Sciatic nerve (tissue), 2 donors: ENCODE measurements at places on chromosomes 11 and 22. TPM values are rescaled to one million over a fixed set of nuclear protein-coding genes. Genes with fewer than 3 reads are reported as not detected.

GRCh38 chr22:22037229-22037628, 54.6 kb upstream of the TOP3B start:
- DNase-seq = no peak

- peak; percentile 27 for DNase-seq
Measured at GRCh38 chr11:73193251-73194033, 24.6 kb upstream of the P2RY2 start.

- DNase-seq = no peak
Measured at GRCh38 chr22:46588279-46589140, 31.7 kb upstream of the GRAMD4 start.

GRCh38 chr11:103295704-103296103, 186.5 kb downstream of the DYNC2H1 start:
- DNase-seq = no peak

- peak; percentile 73 for DNase-seq
Measured at GRCh38 chr22:29311464-29312217, 3.9 kb downstream of the RASL10A start.

- no peak for DNase-seq
Measured at GRCh38 chr22:47695176-47695575, 932.7 kb downstream of the TBC1D22A start.

GRCh38 chr22:44031158-44031952, 7.3 kb downstream of the PARVB start:
- no peak for DNase-seq

GRCh38 chr11:118200901-118201680, 23.7 kb downstream of the JAML start:
- DNase-seq = no peak

GRCh38 chr11:62539238-62539925, 7.2 kb downstream of the AHNAK start:
- DNase-seq = peak; percentile 82

DNA sequence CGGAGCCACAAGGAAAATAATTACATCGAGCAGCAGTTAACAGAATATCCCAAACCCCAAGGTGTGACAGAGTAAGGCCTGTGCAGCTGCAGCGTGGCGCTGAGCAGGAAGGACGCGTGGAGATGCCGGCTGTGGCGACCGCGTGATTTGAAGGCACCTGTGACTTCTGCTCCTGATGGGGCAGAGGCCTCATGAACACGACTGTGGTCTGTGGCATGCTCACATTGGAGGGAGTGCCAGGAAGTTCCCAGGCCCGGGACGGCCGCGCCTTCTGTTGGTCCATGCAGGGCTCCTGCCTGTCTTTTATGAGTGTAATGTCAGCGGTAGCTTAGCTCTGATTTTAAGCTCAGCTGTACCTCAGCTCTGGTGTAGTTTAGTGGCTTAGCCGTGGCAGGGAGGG, 50.4 kb downstream of the TPCN2 start:
- DNase-seq = no peak

- no peak for DNase-seq
Measured at GRCh38 chr11:115887316-115887715, 383.1 kb upstream of the CADM1 start.

DNA sequence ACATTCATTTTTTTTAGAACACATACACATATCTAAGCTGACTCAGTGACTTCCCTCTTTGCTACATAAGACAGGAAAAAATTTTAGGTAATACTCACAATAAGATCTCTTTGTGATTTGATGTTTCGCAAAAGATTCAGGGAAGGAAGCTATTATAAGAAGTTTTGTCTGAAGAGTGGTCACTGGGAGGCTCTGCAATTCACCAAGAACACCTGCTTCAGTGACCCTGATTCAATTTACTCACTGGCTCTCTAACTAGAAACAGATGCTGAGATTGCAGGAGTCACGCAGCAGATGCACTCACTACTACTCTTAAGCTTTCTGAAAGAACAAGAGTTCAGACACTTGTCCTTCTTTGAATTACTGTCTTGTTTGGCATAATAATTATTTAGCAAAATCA, 193.6 kb upstream of the DDI1 start:
- no peak for DNase-seq

DNA sequence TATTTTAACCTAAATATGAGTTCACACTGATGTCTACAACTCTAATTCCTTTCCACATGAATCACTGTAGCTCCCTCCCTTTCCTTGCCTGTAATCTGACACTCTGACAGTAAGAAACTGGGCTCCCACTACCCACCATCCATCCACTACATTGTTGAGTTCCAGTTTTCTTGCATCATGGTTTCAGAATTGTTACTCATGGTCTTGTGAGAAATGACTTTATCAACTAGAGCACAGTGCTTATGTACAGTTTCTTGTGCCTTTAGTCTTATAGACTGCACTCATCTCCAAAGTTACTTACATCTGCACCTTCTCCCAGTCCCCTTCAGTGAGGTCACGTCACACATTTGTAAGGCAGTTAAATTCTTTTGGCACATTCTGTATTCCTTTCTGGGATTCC, 78.6 kb downstream of the RTL6 start:
- DNase-seq = no peak

DNA sequence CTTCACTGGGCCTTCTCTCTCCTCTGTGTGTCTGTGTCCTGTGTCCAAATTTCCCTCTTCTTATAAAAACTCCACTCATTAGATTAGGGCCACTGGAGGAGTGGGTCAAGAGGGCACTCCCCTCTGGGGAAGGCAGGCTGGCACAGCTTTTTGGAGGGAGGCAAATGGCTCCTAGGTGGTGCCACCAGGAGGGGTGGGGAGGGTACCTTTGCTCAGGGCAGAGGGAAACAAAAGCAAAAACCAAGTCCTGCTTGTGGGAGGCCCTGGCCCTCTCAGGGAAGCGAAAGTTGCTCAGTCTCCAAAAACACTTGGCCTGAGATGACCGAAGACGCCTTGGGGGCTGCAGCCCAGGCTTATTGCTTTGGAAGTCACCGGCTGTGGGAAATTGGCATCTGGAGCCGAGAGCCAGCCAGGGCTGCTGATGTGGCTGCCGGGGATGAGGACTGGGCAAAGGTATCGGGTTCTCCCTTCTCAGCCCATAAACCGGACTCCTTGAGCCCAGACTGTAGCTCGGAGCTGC, 48.2 kb upstream of the ANO1 start:
- no peak for DNase-seq

DNA sequence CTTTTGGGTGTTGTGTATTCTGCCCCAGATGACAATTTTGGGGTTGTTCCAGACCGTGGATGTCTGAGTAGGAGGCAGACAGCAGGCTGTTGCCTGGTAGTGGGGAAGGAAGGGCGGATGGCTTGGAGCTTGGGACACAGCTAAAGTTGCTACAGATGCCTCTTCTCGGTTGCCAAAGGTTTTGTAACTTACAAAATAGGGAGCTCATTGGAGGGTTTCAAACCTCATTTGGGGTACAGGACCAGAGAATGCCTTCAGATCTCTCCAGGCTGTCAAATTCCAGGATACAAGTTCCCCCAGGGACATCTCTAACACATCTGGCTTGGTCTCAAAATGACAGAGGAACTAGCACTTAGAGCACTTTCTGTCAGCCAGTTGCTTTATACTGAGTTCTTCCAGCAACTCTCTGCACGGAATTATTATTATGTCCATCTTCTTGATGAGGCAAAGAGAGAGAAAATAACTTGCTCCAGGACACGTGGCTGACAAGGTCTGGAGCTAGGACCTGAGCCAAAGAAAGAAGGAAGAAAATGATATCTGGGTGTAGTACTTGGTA, 56.0 kb downstream of the SLC1A2 start:
- no peak for DNase-seq

GRCh38 chr11:134486704-134487103, 74.7 kb upstream of the B3GAT1 start:
- peak; percentile 45 for DNase-seq

GRCh38 chr22:43346521-43346929, 3.4 kb upstream of the SCUBE1 start:
- peak; percentile 75 for DNase-seq

DNA sequence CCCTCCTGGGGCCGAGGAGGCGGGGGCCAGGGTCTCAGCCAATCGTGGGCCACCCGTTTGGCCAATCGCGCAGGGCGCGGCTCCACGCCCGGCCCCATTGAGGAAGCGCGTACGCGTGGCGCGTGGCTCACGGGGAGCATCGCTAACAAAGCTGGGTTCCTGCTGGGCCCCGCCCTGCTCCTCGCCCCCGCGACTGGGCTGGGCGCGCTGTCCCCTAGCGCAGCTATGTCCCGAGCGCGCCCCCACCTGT, 614 bp upstream of the ASCL2 start:
- DNase-seq = peak; percentile 63

DNA sequence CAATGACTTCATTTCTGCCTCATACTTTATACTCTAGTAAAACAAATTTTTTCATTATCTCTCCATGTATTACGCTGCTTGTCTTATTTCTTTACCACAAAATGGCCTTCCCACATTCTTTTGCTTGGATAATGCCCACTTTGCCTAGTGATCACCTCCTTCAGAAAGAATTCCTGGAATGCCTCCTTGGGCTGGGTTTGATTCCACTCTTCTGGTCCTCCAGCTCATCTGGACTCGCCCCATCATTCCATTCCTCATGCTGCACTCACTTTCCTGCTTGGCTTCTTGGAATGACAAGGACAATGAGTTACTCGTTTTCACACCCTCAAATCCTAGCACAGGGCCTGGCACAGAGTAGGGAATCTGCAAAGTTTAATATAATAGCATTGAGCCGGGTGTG, 475.1 kb upstream of the LARGE1 start:
- no peak for DNase-seq

DNA sequence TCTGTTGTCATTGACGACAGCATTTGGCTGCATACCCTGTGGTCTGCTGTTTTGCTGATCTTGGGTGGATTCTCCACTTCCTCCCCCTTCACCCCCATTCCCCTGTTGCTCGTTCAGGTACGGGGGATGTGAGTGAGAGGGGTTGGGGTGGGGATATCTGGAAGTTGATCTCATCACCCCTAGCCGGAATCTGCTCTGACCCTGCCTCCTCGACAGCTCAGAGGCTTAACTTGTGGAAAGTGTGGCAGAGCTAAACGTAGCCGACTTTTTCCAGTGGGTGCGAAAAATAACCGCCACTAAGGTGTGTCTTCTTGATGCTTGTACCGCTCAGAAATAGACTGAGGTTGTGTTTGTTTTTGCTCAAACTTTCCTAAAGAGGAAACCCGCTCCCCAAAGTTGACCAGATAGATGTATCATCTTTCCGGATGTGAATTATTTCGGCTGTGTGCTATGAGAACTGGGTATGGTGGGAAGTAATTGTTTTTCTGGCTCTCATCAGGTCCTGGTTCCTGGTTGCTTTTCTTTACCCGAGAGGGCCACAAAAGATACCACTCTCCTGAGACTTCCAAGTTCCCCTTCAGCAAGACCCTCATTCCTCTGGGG, 6.6 kb downstream of the ZBTB16 start:
- DNase-seq = no peak

GRCh38 chr22:47115921-47116320, 353.5 kb downstream of the TBC1D22A start:
- no peak for DNase-seq

DNA sequence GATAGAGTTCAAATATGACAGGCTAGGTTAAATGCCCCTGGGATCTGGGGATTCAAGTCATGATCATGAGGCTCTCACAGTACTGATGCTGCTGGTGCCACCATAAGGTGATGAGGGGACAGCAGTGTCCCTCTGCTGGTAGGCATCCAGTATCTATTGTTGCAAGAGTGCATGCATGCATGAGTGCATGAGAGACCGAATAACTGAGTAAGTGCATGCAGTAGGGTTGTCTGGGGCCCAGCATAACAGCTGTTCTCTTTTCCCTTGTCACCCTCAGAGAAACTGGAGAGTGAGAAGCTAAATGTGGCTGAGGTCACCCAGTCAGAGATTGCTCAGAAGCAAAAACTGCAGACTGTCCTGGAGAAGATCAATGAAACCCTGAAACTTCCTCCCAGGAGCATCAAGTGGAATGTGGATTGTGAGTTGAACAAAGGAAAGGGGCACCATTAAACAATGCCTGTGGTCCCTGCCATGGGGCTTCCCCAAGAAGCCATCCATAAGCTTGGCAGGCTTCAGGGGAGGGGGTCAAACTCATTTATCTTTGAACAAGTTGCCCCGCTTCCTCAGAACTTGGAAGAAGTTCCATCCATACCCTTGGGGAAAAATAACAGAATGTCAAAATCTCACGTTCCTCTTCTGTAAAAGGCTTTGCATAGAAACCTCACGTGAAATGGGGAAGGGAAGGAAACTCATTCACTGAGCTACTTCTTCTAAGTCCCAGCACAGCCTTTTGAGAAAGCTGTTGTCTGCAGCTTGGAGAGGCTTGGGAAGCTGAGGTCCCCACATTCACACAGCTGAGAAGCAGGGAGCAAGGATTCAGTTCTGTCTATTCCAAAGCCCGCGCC, 119.0 kb downstream of the PARVA start:
- DNase-seq = no peak

GRCh38 chr11:77455740-77456139, 18.2 kb downstream of the PAK1 start:
- DNase-seq = no peak

- no peak for DNase-seq
Measured at GRCh38 chr11:33064033-33064825, 24.9 kb downstream of the TCP11L1 start.

GRCh38 chr11:18727479-18728236, 1.7 kb upstream of the IGSF22 start:
- no peak for DNase-seq

- no peak for DNase-seq
Measured at GRCh38 chr11:87304412-87304811, 266.7 kb downstream of the TMEM135 start.

- DNase-seq = no peak
Measured at GRCh38 chr22:45972091-45972888, 4.7 kb downstream of the WNT7B start.

DNA sequence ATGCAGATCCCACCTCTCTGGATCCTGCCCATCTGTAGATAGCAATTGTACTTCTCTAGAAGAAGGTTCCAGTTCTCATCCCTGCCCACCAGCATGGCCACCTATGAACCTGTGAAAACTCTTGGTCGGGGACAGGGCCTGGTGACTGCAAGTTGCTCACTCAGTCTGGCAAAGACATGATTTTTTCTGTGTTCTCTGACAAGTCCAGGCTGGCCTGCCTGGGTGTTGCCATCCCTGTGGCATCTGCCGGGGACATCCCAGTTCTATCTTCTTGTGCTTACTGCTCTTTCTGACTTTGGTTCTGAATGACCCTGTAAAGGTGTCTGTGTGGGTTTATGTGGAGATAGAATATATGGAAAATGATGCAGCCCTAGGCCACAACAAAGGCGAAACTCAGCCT, 545.8 kb downstream of the INSC start:
- DNase-seq = no peak

FGF3 gene
- not detected for total RNA-seq

OR51M1 gene
- total RNA-seq = not detected

KDELR3 gene
- 15.4 TPM for total RNA-seq

C22orf31 gene
- not detected for total RNA-seq

CCDC157 gene
- total RNA-seq = 0.71 TPM

YPEL1 gene
- total RNA-seq = 8.2 TPM

MEI1 gene
- 2.9 TPM for total RNA-seq

CASTOR1 gene
- 15.9 TPM for total RNA-seq

GGT5 gene
- total RNA-seq = 38.2 TPM
